ENCODE measurements at places on chromosomes 3 and 15.

GRCh38 chr15:29859973-29860715, 37.9 kb upstream of the TJP1 start:
- DNase-seq: peak; percentile 86

GRCh38 chr3:23159929-23160328, 43.2 kb upstream of the UBE2E2 start:
- peak; percentile 72 for DNase-seq

- no peak for DNase-seq
Observed at GRCh38 chr15:94480289-94480834, 249.0 kb downstream of the MCTP2 start.

- DNase-seq: no peak
Observed at GRCh38 chr3:192026661-192027060, 565.7 kb downstream of the PYDC2 start.

DNA sequence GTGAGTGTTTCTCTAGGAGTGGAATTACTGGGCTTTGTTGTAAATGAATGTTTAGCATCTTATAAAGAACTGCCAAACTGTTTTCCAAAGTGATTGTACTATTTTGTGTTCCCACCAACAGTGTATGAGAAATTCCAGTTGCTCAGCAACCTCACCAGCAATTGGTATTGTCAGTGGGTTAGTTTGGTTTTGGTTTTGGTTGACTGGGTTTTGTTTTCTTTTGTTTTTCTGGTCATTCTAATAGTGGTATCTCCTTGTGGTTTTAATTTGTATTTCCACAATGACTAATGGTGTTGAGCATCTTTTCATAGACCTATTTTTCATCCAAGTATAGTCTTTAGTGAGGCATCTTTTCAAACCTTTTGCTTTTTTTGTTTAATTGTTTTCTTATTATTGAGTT, 27.1 kb downstream of the FILIP1L start:
- DNase-seq: peak; percentile 29

GRCh38 chr3:32095431-32095830, 11.0 kb upstream of the GPD1L start:
- DNase-seq: no peak

DNA sequence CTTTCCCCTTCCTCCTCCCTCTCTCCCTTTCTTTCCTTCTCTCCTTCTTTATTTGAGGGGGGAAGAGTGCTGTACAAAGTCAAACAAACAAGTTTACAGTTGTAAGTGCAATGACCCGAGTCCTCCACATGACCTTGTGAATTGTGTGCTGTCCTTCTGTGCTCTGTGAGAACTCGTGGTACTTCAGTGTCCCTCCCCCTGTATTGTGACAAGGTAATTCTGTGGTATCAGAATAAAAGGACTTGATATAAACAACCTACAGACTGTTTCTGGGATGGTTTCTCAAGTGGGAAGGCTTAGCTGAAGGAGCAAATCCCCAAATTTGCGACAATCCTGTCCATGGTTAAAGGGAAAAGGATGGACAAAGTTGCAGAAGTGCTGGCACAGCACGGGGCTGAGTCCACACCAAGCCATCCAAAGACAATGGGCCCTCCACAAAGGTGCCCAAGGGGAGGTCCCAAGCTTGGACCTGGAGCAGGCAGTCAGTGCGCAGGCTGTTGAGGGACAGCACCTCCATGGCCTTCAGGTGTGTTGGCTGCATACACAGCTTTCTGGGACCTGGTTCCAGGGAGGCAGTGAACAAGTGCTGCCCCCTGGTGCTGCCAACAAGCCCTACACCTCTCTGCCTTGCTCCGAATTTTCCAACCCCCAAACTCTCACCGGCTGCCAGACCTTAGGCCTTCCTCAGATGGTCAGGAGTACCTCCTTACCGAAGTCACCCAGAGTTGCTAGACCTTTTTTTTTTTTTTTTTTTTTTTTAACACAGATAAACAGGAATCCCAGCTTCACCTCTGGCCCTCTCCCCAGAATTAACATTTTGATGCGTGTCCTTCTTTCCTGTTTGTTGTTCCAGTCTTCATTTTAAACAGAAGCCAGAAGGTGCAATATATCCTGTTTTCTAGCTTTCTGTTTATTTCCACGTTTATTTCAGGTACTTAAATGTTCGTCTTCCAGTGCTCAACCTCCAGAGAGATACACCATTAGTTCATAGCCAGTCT, 2.6 kb upstream of the APEH start:
- DNase-seq: peak; percentile 80

All from AG20443 (cell line).